ENCODE measurements at places on chromosomes 2 and 18. TPM values are rescaled to one million over a fixed set of nuclear protein-coding genes. Genes with fewer than 3 reads are reported as not detected.

- DNase-seq = no peak
Measured at GRCh38 chr2:97747716-97748115, 34.3 kb downstream of the ZAP70 start.

- DNase-seq = no peak
Measured at GRCh38 chr2:119871725-119872124, 112.0 kb downstream of the PTPN4 start.

GRCh38 chr2:128464456-128464855 lies 145.8 kb upstream of the HS6ST1 start:
- DNase-seq = peak; percentile 38

- no peak for DNase-seq
Measured at GRCh38 chr2:17326717-17327116, 191.5 kb downstream of the RAD51AP2 start.

GRCh38 chr2:6352906-6353515 lies 512.7 kb downstream of the CMPK2 start:
- no peak for DNase-seq

Gene MAPK4
- not detected for total RNA-seq
